Lower lobe of right lung (tissue), 2 donors: ENCODE measurements at places on chromosomes 13 and 19. TPM values are rescaled to one million over a fixed set of nuclear protein-coding genes. Genes with fewer than 3 reads are reported as not detected.

CATSPERD gene
- 6.4 TPM for total RNA-seq

BRSK1 gene
- 1.0 TPM for total RNA-seq

FAM216B gene
- total RNA-seq, result 17.0 TPM

NTN5 gene
- total RNA-seq, result 0.24 TPM

KLHL1 gene
- total RNA-seq, result not detected

LILRA5 gene
- total RNA-seq, result 21.9 TPM

ODAD3 gene
- 4.3 TPM for total RNA-seq

ZNF571 gene
- 4.8 TPM for total RNA-seq

AP1M2 gene
- total RNA-seq, result 36.9 TPM
